ENCODE measurements at places on chromosomes 2 and 18.

DNA sequence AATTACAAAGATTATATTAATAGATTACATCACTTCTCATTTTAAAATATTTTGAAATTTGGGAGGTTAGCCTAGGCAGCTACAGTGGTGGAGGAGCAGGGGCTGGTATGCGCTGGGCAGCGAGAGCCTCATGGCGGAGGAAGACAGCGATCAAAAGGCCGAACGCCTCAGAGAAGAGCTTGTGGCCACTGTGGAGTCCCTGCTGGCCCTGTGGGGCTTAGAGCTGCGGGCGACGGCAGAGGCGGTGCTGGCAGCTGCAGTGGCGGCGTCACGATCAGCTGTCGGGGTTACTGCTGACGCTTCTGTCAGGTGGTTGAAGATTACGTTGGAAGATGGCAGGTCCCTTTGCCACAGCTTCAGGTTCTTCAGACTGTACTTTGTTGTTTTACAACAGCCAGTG lies 87.4 kb downstream of the ROCK2 start:
- no peak for DNase-seq

GRCh38 chr2:137115081-137115794 lies 349.9 kb downstream of the THSD7B start:
- no peak for DNase-seq

DNA sequence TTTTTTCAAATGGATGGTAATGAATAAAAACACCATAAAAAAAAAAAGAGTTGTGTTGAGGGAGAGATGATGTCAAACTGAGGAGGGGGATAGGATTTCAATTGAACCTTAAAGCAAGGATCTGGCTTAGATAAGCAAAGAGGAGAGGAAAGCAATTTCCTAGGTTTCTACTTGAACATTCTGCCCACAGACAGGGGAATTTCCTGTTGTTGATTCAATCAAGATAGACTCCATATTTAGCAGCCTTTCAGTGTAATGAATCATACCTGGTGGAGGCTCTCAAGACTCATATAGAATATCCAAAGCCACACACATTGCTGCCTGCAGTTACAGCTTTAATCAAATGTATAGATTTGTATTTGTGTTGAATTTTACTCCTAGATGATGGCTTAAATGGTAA lies 294.4 kb upstream of the PIK3C3 start:
- no peak for DNase-seq

- no peak for DNase-seq
Measured at GRCh38 chr2:216485745-216486144, 12.9 kb upstream of the RPL37A start.

DNA sequence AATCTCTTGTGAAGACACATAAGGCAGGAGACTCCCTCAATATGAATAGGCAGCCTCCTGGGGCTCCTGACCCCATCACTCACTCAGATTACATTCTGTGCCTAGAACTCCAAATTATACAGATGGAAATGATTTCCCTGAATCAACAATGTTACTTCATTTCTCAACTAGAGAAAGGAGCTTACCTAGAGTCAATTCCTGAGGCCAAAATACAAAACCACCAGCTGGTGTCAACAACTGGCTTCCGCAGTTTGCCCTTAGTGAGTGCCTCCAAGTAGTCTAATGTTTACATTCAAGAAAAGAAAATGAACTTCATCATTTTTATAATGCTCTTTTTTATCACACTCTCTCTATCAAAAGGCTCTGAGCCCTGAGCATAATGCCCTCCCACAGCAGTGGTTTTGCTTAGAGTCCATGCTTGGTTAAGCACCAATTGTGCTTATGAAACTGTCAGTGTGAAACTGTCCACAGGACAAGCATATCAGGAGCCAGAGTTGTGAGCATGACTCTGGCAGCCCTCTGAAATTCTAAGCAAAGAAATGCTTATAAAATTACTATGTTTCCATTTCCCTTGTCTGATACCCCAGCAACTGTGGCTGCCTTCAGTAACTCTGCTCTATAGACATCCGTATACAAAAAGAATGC lies 305.7 kb upstream of the PKDCC start:
- no peak for DNase-seq
